T-cell (primary cell): ENCODE measurements at places on chromosomes 5 and 9.

GRCh38 chr5:147180751-147181150, 54.1 kb upstream of the STK32A start:
- no peak for DNase-seq

GRCh38 chr5:111309384-111309783, 85.2 kb downstream of the CAMK4 start:
- no peak for DNase-seq

- no peak for DNase-seq
Measured at GRCh38 chr5:39353717-39354399, 10.4 kb downstream of the C9 start.

GRCh38 chr9:113948891-113949570, 72.9 kb downstream of the ZNF618 start:
- DNase-seq: no peak

GRCh38 chr5:2391021-2391420, 360.5 kb downstream of the IRX2 start:
- no peak for DNase-seq

- DNase-seq: no peak
Measured at GRCh38 chr5:137205231-137206027, 293.7 kb downstream of the SPOCK1 start.

- no peak for DNase-seq
Measured at GRCh38 chr5:145228564-145228963, 606.6 kb downstream of the PRELID2 start.

GRCh38 chr9:101167490-101168134, 139.1 kb downstream of the PLPPR1 start:
- DNase-seq: no peak

DNA sequence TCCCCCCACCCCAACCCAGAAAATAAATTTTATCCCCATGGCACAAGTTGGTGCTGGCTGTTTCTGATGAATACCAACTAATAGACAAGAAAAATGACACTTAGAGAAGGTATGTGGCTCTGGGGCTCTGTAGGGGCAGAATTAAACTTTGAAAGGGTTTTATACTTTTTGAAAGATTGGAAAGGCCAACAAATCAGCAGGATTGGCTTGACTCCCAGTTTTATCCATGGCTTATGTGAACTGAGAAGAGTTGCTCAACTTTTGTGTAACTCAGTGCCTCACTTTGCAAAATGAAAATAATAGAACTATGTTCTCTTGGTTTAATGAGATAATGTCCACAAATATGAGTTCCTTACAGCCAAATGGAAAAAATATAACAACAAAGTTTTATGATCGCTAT, 288.9 kb upstream of the KIF2A start:
- no peak for DNase-seq

- no peak for DNase-seq
Measured at GRCh38 chr9:68732405-68733020, 27.5 kb downstream of the PIP5K1B start.

- no peak for DNase-seq
Measured at GRCh38 chr5:174329738-174330137, 284.2 kb downstream of the NSG2 start.

DNA sequence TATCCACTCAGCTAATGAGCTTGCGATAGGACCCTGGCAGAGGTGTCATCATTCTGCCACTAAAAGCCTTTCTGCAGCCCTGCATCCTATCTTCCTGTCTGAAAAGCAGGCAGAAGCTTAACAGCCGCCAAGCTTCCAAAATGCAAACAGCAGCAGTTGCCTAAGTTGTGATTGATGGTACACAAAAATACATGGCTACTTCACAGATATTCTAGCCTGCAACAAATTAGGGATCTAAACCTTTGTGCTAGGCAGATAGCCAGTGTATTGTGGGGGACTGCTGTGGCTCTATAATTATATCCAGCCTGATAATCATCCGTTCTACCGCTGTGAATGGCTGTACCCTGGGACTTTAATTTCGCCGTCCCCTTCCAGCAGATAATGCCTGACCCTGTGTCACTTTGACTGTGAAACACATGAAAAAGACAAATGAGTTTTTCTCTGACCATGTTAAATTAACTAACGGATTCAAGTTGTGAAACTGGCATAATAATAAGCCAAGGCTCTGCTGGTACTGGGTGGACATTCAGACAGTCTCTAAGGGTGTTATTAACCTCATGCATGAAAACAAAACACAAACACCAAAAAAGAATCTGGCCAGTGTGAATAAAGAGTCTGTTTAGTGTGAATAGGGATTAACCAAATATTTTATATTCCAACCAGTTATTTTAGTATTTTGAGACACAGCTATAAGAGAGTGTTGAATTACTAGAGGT, 45.9 kb downstream of the SEMA6A start:
- no peak for DNase-seq

DNA sequence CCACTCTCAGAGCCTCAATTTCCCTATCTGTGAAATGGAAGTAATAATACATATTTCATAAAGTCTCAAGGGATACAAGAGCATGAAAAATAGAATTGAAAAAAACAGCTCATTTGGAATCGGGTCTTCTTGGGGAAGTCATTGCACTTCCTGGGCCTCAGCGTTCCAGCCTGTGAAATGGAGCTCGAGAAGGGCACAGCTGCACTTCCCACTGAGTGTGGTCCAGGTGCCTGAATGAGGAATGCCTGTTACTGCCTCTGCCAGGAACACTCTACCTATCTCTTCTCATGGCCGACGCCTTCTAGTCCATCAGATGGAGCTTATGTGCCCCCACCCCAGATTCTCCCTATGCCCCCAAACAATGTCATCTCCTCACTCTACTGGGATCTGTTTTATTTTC, 924 bp upstream of the NEURL1B start:
- DNase-seq: no peak

DNA sequence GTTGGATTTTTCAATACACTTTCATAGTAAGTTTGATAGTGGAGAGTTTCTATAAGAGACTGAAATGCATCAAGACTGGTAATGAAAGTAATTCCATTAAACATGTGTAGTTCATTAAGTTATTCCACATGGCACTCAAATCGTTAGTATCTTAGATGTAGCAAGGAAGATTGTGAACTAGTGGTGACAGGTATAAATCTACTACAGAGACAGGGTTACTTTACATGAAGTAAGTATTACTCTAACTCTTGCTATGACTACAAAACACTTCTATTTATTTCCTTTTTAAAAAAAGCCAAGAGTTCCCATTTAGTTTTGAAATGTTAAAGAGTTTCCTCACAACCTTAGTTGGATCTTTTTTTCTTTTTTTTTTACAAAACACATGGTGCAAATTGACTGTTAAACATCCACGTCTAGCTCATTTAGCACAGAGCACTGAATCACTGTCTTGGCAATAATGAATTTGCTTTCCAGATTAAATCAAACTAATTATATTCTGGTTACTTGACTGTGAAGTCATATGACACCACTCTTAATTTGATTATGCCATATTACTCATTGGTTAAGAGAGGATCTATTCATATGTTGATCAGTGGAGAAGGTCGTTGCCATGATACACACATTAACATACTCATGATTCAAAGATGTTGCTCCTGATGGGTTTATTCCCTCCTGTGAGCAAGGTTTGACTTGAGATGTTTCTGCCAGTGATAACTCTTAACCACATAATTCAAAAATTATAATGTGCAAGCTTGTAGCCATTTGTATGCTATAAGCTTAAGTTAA, 644.8 kb downstream of the EFNA5 start:
- no peak for DNase-seq

- no peak for DNase-seq
Measured at GRCh38 chr9:78769690-78770089, 472.8 kb downstream of the PSAT1 start.

DNA sequence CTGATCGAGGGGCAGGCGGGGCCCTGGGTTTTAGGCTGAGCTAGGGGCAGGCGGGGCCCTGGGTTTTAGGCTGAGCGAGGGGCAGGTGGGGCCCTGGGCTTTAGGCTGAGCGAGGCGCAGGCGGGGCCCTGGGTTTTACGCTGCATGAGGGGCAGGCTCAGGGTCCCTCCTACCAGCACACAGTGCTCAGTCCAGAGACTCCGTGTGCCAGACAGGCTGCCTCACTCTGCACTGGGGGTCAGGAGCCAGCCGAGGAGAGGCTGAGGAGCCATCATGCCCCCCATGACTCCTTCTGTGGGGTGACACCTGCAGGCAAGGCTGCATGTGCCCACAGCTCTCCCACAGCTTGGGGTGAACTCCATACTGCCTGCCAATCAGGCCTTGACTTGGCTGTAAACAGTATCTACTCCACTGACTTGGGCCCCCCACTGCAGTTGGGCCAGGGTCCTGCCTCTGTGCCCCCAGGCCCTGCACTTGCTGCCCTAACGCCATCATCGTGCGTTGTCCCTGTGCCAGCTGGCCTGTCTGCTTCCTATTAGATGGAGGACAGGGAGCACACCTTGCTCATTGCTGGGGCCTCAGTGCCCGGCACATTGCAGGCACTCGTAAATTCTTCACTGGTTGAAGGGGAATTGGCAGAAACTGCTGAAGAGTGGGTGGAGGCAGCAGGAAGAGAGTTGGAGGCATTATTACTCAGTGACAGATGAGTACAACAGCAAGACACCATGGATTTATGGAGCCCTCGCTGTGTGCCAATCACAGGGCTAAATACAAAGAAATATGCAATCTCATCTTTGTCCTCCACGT, 78.6 kb downstream of the AMBP start:
- DNase-seq: no peak

- no peak for DNase-seq
Measured at GRCh38 chr5:170219615-170220014, 13.2 kb upstream of the C5orf58 start.

DNA sequence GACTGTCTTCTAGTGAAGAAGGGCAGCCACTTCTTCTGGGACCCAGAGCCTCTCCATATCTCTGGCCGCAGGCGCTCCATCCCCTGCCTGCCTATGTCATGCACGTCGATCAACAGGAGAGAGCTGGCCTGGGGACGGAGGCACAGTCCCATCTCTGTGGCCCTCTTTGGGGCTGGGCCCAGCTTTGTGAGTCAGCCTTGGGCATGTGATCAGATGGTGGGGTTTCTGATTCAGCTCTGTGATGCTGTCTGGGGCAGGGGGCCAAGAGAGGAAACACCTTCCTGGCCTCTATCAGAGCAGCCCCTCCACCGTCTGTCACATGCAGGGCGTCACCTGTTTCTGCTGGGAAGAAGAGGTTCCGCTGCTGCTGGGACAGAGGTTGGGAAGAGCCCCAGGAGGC, 72.6 kb downstream of the MVB12B start:
- DNase-seq: no peak

GRCh38 chr9:136604823-136605525, 57.7 kb upstream of the EGFL7 start:
- DNase-seq: no peak

DNA sequence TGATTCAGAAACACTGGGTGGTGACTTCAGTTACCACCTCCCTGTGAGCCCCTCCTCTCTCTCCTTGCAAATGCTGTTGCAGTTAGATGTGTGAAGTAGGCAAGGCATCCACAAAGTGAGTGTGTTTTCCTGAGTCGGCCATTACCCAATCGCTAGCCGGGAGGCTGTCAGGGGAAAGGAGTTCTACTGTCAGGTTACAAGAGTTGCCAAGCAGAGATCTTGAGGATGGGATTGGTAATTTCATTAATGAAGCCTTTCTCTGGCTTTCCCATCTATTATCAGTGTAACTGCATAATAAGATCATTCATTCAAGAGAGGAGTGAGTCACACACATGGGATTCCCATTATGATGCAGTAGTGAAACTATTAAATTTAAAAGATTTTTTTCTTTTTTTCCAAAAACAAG, 106.9 kb downstream of the GLDC start:
- no peak for DNase-seq

- no peak for DNase-seq
Measured at GRCh38 chr5:170809551-170809950, 26.0 kb downstream of the GABRP start.

GRCh38 chr5:35203403-35203802, 26.9 kb downstream of the PRLR start:
- no peak for DNase-seq

DNA sequence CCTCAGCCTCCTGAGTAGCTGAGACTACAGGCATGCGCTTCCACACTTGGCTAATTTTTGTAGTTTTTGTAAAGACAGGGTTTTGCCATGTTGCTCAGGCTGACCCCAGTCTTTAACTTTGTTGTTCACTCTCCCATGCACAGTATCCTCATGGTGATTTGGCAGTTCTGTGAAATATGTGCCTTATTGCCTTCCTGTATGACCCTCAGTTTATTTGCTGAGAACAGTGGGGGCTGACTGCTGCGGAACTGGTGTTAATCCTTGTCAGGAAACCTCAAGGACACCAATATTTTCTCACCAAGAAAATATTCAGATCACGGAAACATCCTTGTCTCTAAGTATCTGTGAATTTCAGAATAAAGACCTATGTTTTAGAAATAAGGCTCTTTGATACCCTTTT, 287.8 kb downstream of the ARRDC3 start:
- no peak for DNase-seq

DNA sequence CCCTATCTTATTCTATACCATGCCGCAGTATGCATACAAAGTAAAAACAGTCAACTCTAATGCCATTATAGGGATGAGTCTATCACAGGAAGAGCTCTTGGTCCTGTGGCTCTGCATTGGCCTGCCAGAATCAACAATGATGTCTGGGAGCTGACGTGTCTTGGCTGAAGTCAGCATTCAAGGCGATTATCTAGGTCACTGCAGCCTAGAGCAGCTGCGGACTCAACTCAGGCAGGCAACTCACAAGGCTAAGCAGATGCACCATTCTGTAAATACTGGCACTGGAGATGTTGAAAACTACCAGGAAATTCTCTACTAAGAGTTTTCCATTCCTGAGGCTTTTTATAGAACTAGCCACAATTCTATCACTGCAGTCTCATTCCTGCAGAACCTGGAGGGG, 13.3 kb downstream of the SPATA9 start:
- no peak for DNase-seq

DNA sequence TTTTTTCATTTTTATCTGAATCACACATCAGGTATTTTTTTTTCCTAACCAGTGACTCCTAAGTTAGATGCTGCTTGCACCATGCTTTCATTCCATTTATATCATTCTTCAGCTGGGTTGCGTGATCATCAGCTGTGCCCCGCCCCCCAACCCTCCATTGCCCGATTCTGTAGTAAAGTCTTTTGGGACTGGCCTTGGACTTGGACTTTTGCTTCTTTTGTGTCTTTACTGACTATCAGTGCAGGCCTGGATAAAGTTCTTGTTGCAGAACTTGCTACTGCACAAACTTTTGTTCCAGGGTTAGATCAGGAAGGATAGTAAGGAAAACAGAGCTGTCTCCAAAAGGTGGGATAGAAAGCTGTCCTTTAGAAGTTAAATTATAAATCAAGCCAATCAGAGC, 38.5 kb downstream of the SLC22A5 start:
- DNase-seq: no peak

- DNase-seq: no peak
Measured at GRCh38 chr9:129617167-129617566, 3.7 kb downstream of the C9orf50 start.

GRCh38 chr9:37904445-37905130, 661 bp upstream of the SLC25A51 start:
- no peak for DNase-seq

GRCh38 chr9:137244486-137245449, 3.7 kb downstream of the TUBB4B start:
- DNase-seq: no peak

- DNase-seq: no peak
Measured at GRCh38 chr5:159620853-159621540, 290.7 kb upstream of the IL12B start.

GRCh38 chr5:32714836-32715235, 3.7 kb downstream of the NPR3 start:
- DNase-seq: no peak
